ENCODE measurements at places on chromosomes 7 and 10.

- no peak for DNase-seq
These were observed 68.1 kb upstream of the AOAH start for GRCh38 chr7:36792421-36792820.

GRCh38 chr7:115410972-115411686 is 489.2 kb downstream of the MDFIC start:
- DNase-seq: peak; percentile 71

GRCh38 chr7:140249036-140249806 is 72.4 kb upstream of the KDM7A start:
- DNase-seq: no peak

- no peak for DNase-seq
These were observed 31.6 kb downstream of the RASGEF1A start for GRCh38 chr10:43235070-43235900.

DNA sequence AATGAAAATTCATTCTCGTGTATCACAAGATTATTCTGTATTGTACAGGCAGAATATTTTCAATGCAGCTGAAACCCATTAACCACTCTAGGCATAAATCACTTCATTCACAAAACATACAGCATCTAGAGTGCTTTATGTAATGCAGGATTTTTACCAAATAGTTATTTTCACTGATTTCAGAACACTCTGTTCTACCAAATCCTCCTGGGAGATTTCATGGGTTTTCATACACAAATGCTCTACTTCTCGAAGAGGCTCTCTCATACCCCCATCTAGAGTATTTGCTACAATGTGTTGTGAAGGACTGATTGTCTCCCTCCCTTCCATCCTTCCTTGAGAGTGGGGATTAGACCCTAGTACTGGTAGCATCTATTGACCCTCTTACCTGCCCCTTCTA is 209.2 kb upstream of the LRRN3 start:
- DNase-seq: no peak

DNA sequence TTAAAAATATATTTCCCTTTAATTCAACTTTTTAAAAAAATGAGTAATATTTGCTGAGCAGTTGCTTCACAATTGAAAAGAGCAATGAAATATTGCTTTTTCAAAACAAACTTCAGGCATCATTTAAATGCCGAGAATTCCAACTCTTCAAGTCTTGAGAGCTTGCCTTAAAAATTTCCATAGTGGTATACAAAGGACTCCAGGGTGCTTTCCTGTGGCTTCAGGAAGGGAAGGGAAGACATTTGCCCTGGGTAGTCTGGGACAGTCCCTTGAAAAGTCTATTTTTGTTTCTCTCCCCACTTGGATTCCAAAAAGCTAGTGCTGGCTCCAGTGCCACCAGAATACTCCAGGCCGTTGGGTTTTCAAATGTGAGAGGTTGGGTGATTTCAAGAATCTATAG is 71.7 kb downstream of the HYCC1 start:
- no peak for DNase-seq

DNA sequence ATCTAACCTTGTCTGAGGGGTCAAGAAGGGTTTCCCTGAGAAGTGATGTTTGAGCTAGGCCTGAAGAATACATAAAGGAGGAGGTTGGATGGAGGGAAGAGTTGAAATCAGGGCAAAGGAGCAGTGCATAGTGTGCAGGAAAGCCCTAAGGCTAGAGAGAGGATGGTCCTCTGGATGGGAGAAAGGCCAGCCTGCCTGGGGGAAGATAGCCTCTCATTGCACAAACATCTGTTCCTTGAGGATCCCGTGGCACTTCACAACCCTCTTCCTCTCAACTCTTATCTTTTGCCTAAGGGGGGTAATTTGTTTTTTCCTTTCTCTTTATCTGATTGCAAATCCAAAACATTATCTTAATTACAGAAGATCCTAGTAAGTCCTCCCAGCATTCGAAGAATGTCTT is 35.7 kb downstream of the STAMBPL1 start:
- no peak for DNase-seq

DNA sequence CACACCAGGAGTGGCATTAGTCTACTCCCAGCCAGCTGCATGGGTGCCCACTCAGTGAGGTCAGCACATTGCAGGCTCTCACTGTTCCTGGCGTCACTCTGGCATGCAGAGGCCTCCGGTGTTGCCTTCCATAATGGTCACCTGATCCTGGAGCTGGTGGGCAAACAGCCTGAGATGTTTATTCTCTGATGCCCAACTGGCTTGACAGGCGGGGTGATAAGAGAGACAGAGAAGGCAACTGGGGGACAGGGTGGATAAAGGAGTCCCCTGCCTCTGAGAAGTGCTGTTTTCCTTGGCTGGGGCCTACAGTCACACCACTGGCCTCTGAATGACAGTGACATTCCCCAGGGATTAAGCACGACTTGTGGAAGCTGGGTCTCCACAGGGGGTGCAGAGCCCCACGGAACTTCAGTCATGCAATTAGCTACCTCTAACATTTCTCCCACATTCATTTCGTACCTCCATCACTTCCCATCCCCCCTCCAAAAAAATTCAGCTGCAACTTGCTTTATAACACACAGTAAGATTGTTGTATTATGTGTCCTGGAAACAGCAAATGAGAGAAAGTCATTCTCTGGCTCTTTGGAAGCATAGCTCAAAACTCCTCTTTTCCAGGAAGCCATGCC is 7.1 kb upstream of the RBM20 start:
- no peak for DNase-seq

DNA sequence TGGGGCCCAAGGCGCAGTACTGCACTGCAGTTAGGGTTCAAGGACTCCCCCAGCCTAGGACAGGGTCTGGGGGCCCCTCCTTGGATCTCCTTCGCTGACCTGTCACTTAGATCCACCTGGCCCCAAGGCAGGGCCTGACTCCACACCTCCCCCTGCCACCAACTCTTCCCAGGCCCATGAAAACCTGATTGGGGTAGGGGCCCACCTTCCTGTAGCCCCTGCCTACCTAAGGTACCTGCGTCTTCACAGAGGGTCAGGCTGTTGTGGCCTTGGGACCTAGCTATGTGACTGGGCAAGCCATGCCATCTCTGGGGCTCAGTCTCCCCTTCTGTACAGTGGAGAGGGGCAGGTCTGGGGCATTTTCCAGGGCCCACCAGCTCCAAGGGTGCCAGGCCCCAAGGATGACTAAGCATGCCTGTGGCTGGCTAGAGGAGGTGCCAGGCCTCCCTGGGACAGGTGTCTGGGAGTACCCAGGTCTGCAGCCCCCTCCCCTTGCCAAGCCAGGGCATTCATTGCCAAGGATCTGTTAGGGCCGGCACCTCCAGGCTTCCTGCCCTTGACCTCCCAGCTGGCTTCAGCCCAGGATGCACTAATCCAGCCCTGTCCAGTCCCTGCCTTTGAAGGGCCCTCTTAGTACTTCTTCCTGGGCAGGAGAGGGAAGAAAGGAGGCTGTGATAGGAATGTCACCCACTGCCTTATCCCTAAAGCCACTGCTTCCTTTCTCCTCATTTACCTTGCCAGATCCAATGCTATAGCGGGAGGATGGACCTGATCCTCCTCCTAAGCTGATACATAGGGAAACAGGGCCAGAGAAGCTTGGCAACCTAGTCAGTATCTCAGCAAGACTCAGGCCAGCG is 1.3 kb downstream of the LIMK1 start:
- DNase-seq: no peak

DNA sequence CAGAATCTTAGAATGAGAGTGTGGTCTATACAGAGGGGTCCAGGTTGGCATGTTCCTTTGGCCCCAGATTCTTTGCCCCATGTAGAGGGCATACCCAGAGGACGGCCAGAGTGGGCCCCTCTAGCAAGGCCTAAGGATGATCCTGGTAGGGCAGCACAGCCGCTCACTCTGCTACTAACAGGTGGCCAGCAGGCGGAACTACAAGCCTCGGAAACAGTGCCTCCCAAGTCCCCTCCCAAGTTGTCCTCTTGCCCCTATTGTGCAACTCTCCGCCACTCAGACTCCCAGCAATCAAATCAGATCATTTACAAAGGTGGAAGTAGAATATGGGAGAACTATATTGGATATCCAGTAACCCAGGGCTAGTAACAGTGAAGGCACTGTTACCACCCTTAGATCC is 107.4 kb downstream of the STRA8 start:
- DNase-seq: no peak

- no peak for DNase-seq
These were observed 3.0 kb upstream of the PANK1 start for GRCh38 chr10:89648074-89648473.

DNA sequence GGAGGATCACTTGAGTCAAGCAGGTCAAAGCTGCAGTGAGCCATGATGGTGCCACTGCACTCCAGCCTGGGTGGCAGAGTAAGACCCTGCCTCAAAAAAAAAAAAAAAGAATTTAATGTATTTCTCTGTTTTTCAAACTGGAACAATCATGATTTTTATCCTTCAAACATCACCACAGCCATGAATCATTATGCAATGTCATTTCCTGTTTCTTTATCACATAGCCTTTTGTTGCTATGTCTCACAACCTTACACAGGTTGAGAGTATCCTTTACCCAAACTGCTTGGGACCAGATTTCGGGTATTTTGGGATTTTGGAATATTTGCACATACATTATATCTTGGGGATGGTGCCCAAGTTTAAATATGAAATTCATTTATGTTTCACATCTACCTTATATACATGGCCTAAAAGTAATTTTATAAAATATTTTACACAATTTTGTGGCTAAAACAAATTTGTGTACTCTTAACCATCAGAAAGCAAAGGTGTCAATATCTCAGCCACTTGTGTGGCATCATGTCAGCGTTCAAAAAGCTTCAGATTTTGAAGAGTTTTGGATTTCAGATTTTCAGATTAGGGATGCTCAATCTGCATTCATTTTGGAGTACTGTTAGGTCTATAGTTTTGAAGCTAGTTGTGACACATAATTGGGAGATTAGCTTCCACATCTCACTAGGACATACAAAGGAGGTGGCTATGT is 8.2 kb downstream of the NT5C3A start:
- DNase-seq: no peak

GRCh38 chr7:148915211-148915610 is 31.1 kb upstream of the EZH2 start:
- DNase-seq: no peak

GRCh38 chr10:126904818-126905701 is at the start of gene DOCK1:
DOCK1 (plus strand) TSS chr10:126905428; CDS start chr10:126905518, 90 bp downstream.
- DNase-seq: peak; percentile 68

- DNase-seq: no peak
These were observed 118.7 kb downstream of the MKX start for GRCh38 chr10:27626890-27627289.

DNA sequence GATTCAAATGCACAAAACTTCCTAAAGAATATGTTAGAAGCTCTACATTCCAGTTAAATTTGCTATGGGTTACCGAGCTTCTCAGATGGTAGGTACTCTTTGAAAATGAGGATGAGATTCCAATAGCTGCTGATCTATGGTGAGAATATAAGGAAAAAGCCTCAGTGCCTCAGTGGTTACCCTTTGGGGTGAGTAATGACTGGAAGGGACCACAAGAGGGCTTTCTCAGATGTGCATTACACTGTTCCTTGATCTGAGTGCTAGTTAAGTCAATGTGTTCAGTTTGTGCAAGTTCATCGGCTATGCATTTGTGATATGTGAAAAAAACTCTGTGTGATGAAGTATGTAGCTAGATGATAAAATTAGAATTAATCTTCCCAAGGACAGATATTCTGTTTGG is 3.5 kb downstream of the NRCAM start:
- DNase-seq: no peak

GRCh38 chr10:3668276-3668965 is 116.6 kb downstream of the KLF6 start:
- peak; percentile 26 for DNase-seq

GRCh38 chr7:28128608-28129007 is 52.0 kb downstream of the JAZF1 start:
- no peak for DNase-seq
